ENCODE measurements at places on chromosomes 7 and 10.

DNA sequence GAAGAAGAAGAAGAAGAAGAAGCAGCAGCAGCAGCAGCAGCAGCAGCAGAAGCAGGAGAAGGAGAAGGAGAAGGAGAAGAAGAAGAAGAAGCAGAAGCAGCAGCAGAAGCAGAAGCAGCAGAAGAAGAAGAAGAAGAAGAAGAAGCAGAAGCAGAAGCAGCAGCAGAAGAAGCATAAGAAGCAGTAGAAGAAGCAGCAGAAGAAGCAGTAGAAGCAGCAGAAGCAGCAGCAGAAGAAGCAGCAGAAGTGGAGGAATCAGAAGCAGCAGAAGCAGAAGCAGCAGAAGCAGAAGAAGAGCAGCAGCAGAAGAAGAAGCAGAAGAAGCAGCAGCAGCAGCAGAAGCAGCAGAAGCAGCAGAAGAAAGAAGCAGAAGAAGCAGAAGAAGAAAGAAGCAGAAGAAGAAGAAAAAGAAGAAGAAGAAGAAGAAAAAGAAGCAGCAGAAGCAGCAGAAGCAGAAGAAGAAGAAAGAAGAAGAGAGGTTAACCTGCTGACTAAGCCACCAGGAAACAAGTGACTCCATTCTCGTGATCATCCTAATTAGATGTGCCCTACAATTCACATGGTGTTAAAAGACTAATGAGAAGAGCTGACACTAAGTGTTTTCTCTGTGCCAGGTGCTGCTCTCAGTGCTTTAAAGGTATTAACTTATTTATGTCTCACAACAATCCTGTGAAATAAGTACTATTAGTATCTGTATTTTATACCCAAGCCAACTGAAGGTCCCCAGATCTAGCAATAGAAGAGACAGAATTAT lies 11.6 kb downstream of the CDNF start:
- no peak overlapping the region for H3K27ac ChIP-seq
- H3K27me3 ChIP-seq: no peaks in the 10 kb centered on the region
- no peak overlapping the region for H3K4me3 ChIP-seq
- no peaks in the 10 kb centered on the region for H3K4me1 ChIP-seq

DNA sequence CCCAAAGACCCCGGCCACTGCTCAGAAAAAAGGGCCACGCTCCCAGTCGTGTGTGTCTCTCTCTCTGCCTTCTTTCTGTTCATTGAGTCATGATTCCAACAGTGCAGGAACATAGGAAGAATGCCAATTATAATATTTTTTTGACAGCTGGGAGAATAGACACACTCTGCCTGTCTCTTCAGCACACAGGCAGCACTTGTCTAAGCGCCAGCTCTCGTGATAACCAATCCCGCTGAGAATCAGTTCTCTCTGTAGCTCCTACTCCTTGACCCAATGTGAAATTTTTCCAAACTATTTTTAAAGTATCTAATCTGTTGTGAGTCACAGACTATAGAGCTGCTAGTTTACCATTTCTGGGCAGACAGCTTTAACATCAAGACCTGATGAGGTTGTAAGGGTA lies 145.7 kb upstream of the RHEB start:
- no peak for DNase-seq
- no peaks in the 10 kb centered on the region for H3K36me3 ChIP-seq
- H3K27ac ChIP-seq: no peak overlapping the region
- no peak overlapping the region for H3K4me3 ChIP-seq
- H3K27me3 ChIP-seq: no peaks in the 10 kb centered on the region
- H3K4me1 ChIP-seq: peaks cover 8% of the 10 kb centered on the region

GRCh38 chr10:104563051-104563450 lies 78.0 kb upstream of the SORCS3 start:
- no peaks in the 10 kb centered on the region for H3K36me3 ChIP-seq
- no peaks in the 10 kb centered on the region for H3K4me1 ChIP-seq
- DNase-seq: no peak
- H3K27ac ChIP-seq: no peak overlapping the region
- H3K4me3 ChIP-seq: no peak overlapping the region

DNA sequence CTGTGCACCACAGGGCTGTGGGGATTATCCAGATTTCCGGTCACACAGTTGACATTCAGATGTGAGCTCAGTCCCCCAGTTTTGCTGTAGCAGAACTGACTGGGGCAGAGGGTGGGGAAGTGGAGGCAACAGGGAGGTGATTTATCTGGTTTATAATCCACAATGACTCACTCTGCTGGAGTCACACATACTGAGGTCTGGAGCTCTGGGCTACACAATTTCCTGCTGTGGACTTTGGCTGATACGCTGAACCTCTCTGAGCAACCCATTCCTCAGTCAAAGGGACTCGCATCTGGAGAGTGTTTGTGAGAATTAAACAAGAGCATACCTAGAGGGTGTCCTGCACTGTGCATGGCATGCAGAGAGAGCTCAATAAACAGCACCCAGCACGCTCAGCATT lies 64.8 kb upstream of the PLPP4 start:
- H3K4me1 ChIP-seq: peaks cover 2% of the 10 kb centered on the region
- no peaks in the 10 kb centered on the region for H3K36me3 ChIP-seq
- DNase-seq: no peak
- H3K27ac ChIP-seq: no peak overlapping the region

GRCh38 chr10:79220307-79220706 lies 127.0 kb upstream of the PPIF start:
- H3K27ac ChIP-seq: no peak overlapping the region
- H3K27me3 ChIP-seq: no peaks in the 10 kb centered on the region
- no peaks in the 10 kb centered on the region for H3K4me1 ChIP-seq
- H3K36me3 ChIP-seq: peaks cover 44% of the 10 kb centered on the region
- H3K4me3 ChIP-seq: no peak overlapping the region

DNA sequence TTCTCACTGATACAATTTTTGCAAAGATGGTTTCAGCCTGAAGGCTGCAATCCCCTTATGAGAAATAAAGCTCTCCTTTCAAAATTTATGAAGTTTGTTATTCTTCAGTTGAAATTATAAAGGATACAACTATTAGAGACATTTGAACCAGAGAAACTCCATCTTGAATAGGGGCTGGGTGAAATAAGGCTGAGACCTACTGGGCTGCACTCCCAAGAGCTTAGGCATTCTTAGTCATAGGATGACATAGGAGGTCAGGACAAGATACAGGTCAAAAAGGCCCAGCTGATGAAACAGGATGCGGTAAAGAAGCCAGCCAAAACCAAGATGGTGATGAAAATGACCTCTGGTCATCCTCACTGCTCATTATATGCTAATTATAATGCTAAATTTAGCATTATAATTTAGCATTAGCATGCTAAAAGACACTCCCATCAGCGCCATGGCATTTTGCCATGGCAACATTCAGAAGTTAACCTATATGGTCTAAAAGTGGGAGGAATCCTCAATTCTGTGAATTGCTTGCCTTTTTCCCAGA lies 22.4 kb upstream of the IFIT1B start:
- H3K4me3 ChIP-seq: no peak overlapping the region
- no peaks in the 10 kb centered on the region for H3K27me3 ChIP-seq
- peaks cover 39% of the 10 kb centered on the region for H3K4me1 ChIP-seq
- DNase-seq: peak; percentile 38
- no peaks in the 10 kb centered on the region for H3K36me3 ChIP-seq

DNA sequence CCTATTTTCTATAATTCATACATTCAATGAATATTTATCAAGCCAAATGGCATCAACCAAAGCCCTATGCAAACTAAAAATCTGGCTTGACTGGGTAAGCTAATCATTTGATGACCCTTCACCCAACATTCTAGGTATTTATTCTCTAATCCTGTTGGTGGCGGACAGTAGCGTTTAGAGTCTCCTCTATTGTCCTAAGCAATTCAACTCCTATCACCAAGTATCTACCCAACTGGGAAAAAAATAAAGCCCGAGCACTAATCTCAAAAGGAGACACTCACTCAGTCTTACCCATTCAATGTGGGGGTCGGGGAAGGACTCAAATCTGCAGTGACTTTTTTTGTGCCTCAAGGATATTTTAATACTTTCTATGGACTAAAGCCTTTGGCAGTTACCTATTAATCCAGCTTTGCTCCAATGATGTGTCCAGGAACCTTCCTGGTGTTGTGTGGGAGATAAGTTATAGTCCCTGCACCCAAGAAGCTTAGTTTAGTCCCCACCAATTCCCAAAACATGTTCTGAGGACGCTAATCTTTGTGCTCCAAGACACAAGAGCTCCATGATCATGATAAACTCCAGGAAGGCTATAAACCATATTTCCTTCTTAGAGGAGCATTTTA lies 30.6 kb downstream of the DNMBP start:
- H3K27me3 ChIP-seq: no peaks in the 10 kb centered on the region
- H3K27ac ChIP-seq: no peak overlapping the region
- peaks cover 28% of the 10 kb centered on the region for H3K4me1 ChIP-seq
- no peak overlapping the region for H3K4me3 ChIP-seq

- H3K4me3 ChIP-seq: no peak overlapping the region
- H3K4me1 ChIP-seq: no peaks in the 10 kb centered on the region
- DNase-seq: peak; percentile 31
These were observed 895 bp downstream of the VSTM2A start for GRCh38 chr7:54543051-54543488.

DNA sequence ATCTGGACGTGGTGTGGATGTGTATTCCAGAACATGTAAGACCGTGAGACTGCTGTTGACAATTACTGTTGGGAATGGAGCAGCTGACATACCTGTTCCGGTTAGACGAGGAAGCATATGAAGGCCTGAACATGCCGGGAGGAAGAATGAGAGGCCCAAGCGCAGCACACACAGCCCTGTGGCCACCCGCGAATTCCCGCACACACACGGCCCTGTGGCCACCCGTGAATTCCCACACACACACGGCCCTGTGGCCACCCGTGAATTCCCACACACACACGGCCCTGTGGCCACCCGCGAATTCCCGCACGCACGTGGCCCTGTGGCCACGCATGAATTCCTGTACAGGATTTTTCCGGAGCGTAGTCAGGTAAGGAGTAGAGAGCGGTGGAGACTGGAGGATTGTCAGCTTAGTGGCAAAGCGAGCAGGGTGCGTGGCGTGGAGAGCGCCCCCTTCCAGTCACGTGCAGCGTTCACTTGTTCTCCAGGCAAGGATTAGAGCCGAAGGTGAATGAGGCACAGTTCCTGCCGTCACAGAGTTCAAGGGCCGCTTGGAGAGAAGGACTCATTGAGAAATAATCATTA lies 9.5 kb upstream of the SUN1 start:
- H3K4me1 ChIP-seq: peaks cover 8% of the 10 kb centered on the region
- peaks cover 15% of the 10 kb centered on the region for H3K36me3 ChIP-seq
- no peak overlapping the region for H3K4me3 ChIP-seq
- no peak overlapping the region for H3K27ac ChIP-seq
- H3K27me3 ChIP-seq: no peaks in the 10 kb centered on the region

DNA sequence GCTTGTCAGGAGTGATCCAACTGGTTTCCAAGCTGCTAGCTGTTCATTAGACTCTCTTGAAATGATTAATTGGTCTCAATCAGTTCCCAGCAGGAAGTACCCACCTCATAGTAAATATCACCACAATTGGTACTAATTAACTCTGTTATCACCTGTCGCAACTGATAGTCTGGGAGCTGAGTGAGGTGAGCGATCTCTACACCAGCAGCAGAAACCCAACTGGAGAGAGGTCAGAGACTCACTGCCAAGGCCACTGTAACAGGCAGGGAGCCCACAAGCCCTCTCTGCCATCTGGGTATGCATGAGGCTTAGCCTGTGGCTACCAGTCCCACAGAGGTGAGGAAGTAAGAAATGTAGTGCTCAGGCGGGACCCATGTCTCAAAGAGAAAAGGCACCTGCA lies 245.5 kb downstream of the DYNC1I1 start:
- no peaks in the 10 kb centered on the region for H3K4me1 ChIP-seq
- no peaks in the 10 kb centered on the region for H3K27me3 ChIP-seq
- no peak for DNase-seq
- H3K27ac ChIP-seq: no peak overlapping the region
- no peaks in the 10 kb centered on the region for H3K36me3 ChIP-seq
- no peak overlapping the region for H3K4me3 ChIP-seq

GRCh38 chr7:105885387-105886111 lies 9.2 kb upstream of the ATXN7L1 start:
- H3K27me3 ChIP-seq: no peaks in the 10 kb centered on the region
- H3K27ac ChIP-seq: no peak overlapping the region
- H3K4me3 ChIP-seq: no peak overlapping the region
- H3K36me3 ChIP-seq: no peaks in the 10 kb centered on the region
- no peaks in the 10 kb centered on the region for H3K4me1 ChIP-seq

GRCh38 chr7:107610323-107610722 lies 30.3 kb downstream of the BCAP29 start:
- H3K27ac ChIP-seq: no peak overlapping the region
- peaks cover 27% of the 10 kb centered on the region for H3K4me1 ChIP-seq
- H3K4me3 ChIP-seq: no peak overlapping the region
- DNase-seq: no peak
- no peaks in the 10 kb centered on the region for H3K27me3 ChIP-seq

DNA sequence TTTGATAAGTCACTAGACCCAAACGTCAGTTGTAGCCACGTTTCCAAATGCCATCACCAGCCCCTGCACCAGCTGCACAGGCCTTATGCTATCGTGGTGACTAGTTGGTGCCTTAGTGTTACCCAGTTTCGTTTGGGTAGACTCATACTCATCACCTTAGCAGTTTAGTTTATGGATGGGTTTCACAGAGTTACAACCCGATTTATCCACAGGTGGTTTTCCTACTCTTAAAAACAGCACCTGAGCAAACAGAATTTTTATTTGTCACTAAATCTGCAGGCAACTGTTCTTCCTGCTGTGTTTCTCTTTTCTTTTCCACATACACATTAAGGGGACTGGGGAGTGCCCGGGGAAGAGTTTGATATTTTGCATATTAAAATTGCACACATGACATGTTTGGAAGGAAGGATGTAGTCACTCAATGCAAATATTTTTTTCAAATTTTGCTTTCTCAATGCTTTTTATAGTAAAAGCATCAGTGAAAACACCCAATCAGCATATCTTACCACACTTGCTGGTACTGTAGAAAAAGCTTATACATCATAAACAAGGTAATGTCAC lies 41.6 kb downstream of the PDSS1 start:
- H3K4me3 ChIP-seq: no peak overlapping the region
- H3K27me3 ChIP-seq: no peaks in the 10 kb centered on the region
- DNase-seq: no peak
- H3K4me1 ChIP-seq: no peaks in the 10 kb centered on the region
- no peak overlapping the region for H3K27ac ChIP-seq

- no peak for DNase-seq
- H3K27ac ChIP-seq: no peak overlapping the region
- H3K27me3 ChIP-seq: no peaks in the 10 kb centered on the region
- no peaks in the 10 kb centered on the region for H3K36me3 ChIP-seq
These were observed 1146.7 kb downstream of the TYW1 start for GRCh38 chr7:68143345-68143744.

GRCh38 chr10:111077785-111078504 lies 1.1 kb downstream of the ADRA2A start:
- no peak overlapping the region for H3K27ac ChIP-seq
- H3K4me1 ChIP-seq: peaks cover 5% of the 10 kb centered on the region
- peak overlapping the region; percentile 68 for H3K4me3 ChIP-seq
- no peaks in the 10 kb centered on the region for H3K36me3 ChIP-seq

GRCh38 chr10:131934769-131935168 lies 34.0 kb downstream of the PPP2R2D start:
- DNase-seq: no peak
- no peaks in the 10 kb centered on the region for H3K36me3 ChIP-seq
- no peaks in the 10 kb centered on the region for H3K27me3 ChIP-seq
- no peaks in the 10 kb centered on the region for H3K4me1 ChIP-seq
